ACHN (cell line): ENCODE measurements at places on chromosomes 2 and 18.

- DNase-seq = peak; percentile 68
Measured at GRCh38 chr2:85266146-85267041, 61.4 kb downstream of the TGOLN2 start.

- DNase-seq = no peak
Measured at GRCh38 chr2:33220533-33220932, 255.9 kb upstream of the RASGRP3 start.

- DNase-seq = no peak
Measured at GRCh38 chr2:28977176-28977875, 3.8 kb upstream of the TOGARAM2 start.

DNA sequence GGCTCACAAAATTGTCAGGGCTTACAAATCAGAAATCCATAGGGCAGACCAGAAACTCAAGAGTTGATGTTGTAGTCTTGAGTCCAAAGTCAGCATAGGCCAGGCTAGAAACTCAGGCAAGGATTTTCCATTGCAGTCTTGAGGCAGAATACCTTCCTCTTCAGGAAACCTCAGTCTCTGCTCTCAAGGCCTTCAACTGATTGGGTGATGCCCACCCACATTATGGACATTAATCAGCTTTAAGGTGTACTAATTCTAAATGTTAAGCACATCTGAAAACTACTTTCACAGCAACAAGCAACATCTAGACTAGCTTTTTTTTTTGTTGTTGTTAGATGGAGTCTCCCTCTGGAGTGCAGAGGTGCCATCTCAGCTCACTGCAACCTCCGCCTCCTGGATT lies 31.3 kb upstream of the ZNF512 start:
- DNase-seq = no peak

DNA sequence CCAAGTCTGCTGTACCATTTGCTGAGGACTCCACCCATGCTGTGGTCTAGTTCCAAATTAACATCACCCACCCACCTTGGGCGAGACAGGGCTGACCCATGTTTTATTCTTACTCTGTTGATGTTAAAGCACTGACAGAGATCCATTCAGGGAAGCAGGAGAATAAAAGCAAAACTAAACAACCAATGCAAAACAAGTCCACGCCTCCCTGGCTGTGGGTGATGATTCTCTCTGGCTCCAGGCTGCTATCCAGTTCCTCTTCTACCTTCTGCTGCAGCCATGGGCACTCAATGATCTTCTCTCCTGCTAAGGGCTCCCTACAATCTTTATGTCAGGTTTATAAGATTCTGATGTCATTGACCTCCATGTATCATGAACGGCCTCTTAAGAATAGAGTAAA lies 786.6 kb upstream of the ID2 start:
- DNase-seq = no peak

- no peak for DNase-seq
Measured at GRCh38 chr2:122736279-122736678, 980.8 kb downstream of the TSN start.
